CD4-positive, alpha-beta T cell treated with Interleukin-15 for 4 hours (primary cell): ENCODE measurements at places on chromosomes 6 and 20.

DNA sequence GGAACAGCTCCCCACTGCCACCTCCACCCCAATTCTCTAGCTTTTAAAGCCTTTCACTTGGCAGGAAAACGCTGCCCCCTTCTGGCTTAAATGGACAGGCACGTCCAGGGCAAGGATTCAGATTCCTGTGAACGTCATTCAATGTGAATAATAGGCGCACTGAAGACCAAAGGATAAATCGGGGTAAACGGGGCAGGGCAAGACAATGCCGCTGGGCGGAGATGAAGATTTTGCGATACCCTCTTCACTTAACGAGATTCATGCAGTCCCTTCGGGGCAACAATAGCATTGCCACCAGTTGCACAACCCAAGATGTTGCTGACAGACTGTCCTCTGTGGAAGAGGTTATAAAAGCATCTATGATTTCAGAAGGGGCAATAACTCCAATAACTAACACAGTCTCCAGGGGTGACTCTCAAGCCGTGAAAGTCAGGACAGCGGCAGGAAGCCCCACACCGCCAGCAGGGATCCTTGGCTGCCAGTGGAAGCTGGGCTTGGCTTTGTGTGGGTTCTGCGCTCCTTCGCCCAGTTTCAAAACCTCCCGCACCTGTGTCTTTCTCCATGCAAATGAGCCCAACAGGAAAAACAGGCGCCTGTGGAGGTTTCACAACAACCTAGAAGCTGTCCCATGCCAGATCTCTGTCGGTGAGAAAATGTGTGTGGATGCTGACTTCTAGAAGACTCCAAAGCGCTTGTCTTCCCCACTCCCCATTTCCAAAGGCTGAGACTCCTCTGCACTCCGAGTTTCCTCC, 291.8 kb downstream of the BMP7 start:
- DNase-seq, result no peak

GRCh38 chr6:27814665-27815424, 97.4 kb downstream of the OR2B2 start:
- peak; percentile 93 for DNase-seq

DNA sequence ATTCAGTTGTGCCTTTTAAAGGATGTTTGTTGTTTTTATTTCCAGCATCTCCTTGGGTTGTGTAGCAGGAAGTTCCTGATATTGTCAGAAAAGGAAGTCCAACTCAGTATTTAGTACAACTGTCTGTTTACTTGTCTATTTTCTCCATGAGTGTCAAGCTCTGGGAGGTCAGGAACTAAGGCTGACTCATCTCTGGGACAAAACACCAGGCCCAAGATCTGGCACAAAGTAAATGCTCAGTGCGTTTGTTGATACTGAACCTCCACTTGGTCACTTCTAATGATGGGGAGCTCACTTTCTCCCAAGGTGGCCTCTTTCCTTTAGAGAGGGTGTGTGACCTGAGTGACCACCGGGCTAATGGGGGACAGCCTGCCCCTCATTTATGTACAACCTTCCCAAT, 12.6 kb upstream of the PIGU start:
- DNase-seq, result no peak

GRCh38 chr20:1882026-1882425, 13.2 kb upstream of the SIRPA start:
- DNase-seq, result no peak

GRCh38 chr20:5504061-5504739, 187.4 kb upstream of the PROKR2 start:
- no peak for DNase-seq

DNA sequence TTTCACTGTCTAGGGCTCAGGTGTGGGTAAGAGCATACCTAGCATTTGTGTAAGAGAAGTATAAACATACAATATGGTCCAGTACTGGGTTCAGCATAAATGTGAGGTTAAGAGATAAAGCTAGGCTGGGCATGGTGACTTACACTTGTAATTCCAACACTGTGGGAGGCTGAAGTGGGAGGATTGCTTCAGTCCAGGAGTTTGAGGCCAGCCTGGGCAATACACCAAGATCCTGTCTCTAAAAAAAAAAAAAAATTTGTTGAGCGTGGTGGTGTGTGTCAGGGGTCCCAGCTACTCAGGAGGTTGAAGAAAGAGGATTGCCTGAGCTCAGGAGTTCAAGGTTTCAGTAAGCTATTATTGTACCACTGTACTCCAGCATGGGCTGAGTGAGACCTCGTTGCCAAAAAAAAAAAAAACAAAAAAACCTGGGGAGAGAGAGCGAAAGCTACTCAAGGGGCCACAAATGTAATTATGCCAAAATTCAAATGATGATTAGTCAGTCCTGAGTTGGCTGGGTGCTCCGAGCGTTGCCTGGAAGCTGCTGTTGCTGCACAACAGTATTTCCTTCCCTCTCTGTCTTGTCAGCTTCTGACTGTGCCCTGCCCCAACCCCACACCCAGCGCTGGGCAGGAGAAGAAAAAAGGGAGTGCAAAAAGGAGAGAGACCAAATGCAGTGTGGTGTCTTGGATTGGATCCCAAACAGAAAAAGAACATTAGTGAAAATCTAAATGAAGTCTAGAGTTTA, 24.0 kb downstream of the CMTR1 start:
- DNase-seq, result no peak

GRCh38 chr20:12575352-12576095, 433.2 kb upstream of the SPTLC3 start:
- DNase-seq, result no peak

DNA sequence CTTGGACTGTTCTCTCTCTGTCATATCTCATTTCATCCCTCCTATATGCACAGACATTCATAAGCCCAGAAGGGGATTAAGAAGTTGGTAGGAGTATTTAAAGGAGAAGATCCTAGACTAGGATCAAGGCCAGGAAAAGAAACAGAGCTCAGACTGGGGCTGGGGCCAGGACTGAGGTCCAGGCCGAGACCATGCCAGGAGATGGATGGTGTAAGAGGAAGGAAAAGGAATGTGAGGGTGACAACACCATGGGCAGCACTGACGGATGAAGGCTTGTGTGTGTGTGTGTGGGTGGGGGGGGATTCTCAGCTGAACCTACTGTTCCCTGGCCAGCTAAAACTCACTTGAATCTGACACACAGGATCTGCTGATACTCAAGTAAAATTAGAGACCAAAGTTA, 182.1 kb downstream of the KIF6 start:
- DNase-seq, result no peak

DNA sequence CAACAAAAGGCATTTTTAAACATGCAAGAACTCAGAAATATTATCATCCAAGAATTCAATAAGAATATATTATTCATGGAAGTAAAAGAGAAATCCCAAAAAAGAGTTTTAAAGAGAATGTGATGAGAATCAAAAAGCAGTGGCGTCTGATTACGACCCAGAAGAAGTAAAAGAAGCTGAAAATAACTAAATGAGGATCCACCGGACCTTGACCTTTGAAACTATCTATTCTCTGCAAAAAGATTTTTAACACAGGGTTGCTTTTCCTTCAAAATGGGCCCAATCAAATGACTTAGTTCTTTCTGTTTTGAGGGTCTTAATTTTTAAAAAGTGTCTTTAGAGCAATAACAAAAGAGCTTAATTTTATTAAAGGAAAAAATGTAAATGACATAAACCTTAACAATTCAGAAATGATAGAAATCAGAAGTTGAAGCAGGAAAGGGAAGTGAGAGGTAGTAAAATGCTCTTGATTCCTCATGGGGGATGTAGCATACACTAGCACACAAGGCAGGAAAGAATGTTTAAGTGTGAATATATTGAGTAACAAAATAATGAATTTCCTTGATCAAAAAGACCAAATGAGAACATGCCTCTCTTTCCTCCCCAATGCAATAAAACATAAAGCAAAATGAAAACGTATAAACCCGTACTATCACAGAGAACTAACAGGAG, 223.1 kb upstream of the PRDM1 start:
- no peak for DNase-seq
